ENCODE measurements at places on chromosomes 7 and 10.

DNA sequence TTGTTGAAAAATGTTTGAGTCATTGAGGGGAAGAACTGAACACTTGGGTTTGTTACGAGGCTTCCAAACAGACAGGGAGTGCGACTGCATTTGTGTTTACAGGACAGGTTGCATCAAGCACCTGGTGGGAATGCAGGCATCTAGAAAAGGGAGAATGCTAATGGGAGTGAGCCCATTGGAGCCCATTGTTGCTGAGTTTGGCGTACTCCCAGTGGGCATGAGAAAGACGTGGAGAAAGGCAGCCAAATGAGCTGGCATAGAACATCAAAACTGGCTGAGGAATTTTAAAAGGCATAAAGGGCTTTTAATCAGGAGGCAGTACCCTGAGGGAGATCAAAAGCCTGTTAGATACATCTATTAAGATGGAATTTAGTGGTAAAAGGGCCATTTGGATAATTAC, 171.6 kb upstream of the NPSR1 start:
- DNase-seq = no peak

DNA sequence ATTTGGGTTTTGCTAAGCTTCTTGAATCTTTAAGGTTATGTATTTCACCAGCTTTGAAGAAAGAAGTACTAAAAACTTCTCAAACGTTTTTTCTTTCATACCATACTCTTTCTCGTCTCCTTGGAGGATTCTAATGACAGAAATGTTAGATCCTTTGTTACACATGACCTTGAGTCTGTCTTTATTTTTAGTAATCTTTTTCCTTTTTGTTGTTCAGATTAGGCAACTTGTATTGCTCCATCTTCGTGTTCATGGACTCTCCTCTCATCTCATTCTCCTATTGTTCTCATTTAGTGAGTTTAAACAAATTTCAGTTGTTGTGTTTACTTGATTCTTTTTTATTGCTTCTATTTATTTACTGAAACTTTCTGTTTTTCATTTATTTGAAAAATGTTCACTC, 73.7 kb downstream of the WDFY4 start:
- no peak for DNase-seq

DNA sequence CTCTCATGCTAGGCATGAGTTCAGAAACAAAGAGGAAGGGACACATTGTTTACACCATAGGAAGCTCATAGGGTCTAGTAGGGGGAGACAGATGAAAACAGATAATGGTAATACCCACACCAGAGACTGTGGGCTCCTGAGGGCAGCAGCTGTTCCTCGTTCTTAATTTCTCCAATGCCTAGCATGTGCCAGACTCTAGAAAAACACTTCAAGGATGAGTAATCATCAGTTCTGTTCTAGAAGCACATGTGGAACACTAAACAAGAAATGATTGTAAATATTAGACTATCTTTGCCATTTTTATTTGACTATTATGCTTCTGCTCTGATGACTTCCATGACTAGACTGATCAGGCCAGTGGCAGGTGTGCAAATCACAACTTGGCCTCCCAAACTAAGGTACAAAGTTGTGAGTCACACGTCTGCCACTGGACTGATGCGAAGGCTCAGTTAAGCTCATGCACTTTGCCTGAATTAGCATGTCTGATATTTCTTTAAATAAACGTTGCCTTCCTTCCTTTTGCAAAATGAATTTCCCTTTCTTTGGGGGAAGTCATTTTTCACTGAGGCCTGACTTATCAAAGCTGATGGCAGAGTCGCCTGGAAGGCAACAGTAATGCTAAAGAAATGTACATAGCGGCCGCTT, 89.2 kb upstream of the FGL2 start:
- DNase-seq = no peak

DNA sequence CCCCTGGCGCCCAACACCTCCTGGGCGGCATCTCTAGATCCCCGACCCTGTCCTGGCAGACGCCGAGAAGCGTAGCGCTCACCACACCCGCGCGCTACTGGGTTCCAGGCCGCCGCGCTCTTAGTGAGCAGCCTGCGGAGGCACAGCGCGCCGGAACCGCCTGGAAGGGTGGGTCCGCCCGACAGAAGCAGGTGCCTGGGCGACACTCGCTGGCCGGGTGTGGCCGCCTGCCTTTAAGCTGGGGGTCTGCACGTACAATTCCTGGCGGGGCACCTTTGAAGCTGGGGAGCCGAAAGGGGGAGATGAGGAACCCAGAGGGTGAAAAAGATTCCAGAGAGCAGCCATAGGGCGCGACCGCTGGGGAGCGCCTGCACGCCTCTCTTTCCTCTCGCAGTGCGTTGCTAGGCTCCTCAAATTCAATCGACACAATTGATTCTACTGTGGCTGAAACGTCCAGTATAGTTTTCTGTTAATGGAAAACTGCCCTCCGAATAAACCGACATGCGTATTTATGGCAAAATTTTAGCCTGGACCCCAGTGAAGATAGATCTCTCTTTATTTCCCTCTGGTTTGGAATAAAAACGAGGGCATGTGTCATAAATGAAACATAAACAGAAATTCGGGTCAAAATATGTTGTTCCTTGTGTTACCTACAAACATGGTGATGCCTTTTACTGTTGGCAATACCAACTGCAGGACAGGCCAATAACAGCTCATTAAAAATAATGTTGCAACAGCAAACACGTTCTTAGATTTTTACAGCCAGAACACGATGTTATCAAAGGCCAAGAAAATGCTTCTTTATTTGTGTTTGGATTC, 4.6 kb downstream of the HMX3 start:
- no peak for DNase-seq
